ENCODE measurements at places on chromosomes 7 and 10.

DNA sequence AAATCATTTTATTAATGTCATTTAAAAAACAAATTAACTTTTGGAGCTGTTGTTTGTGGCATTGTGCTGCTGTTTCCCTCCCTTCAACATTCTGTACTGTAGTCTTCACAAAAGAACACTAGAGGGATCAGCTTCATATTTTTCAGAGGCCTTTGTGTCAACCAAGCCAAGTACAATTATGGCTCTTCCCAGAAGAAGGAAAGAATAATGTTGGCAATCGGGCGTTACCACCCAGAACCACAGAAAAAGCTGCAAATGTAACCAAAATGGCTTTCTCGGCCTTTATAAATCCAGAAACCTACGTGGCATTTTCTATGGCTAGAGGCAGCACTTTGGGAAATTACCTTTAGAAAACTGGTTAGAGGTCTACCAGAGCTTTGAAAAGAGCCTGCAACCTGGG is 98.8 kb upstream of the COL1A2 start:
- no peak for DNase-seq

DNA sequence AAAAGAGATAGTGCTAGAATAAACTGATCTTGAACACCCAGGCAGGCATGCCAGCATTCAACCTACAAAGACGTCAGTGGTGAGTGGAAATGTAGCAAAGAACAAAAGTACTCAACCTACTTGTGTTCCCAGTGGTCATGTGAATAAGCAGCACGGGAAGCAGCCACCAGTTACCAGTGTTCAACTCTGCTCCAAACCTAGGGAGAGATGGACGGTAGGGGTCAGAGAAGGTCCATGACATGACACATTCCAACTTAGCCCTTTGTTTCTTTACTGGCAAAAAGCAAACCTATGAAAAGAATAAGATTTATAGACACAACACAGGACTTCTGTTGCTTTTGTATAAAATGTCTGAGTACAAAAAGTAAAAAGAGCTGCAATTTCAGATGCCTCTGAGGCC is 511.4 kb downstream of the XPNPEP1 start:
- DNase-seq: no peak

DNA sequence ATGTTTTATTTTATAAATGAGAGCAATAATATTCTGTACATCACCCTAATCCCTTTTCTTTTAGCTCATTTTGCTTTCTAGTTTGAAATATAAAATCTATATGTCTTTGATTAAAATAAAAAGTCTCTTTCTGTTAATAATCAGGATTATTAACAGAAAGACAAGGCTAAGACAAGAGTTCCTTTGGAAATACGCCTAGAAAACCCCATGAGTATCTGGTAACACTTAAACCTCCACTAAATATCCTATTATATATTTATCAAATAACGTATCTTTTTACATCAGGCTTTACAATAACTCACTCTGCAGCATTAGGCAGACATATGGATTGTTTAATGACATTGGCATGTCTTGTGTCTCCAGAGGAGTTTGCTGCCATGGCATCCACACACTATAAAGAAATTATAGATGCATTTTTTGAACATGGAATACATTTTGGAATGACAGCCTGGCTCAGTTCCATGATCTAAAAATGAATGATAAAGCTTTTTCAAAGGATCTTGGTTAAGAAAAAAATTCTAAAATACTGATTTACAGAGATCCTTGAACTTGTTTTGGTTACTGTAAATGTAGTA is 98.7 kb downstream of the TMEM26 start:
- DNase-seq: no peak

- no peak for DNase-seq
Measured at GRCh38 chr7:112833082-112833481, 42.9 kb upstream of the TMEM168 start.

- no peak for DNase-seq
Measured at GRCh38 chr10:96374639-96374984, 15.8 kb upstream of the OPALIN start.

GRCh38 chr10:69334302-69335062 is 56.2 kb downstream of the HK1 start:
- DNase-seq: no peak

GRCh38 chr7:65397730-65398142 is 24.1 kb downstream of the ZNF92 start:
- DNase-seq: no peak

DNA sequence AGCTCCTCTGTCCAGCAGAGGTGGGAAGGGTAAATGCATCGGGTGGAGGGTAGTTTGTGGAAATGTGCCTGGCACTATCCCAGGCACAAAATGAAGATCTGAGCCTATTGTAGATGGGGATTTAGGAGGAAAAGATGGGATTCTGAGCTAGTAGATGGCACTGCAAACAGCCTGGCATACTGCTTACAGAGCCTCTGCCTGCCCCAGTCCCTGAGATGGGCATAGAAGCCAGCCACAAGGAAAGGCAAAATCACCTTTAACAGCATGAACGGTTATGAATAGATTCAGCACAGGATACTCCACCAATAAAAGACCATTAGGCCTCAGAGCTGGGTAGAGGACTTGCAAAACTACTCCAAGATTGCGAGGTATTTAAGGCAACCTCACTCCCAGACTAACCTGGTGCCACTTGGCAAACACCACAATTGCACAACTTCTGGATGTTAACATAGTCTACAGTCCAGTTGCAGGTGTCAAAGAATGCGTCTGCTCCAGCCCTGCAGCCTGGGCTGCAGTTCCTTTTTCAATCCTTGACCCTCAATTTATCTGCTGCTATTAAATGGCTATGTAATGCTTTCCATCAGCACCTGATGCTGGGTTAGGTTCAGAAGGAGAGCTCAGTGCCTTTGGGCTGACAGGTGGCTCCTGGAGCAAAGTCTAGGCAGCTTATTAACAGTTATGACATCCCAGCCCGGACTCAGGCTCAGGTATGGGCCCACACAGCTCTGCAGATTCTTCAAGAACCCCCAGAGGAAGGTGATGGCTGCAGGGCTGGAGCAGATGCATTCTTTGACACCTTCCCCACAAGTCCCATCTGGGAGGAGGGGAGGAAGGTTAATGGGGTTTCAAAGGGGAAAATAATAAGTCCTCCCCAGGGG is 34.0 kb downstream of the CDHR3 start:
- DNase-seq: no peak

- no peak for DNase-seq
Measured at GRCh38 chr10:130489891-130490290, 353.7 kb downstream of the GLRX3 start.

DNA sequence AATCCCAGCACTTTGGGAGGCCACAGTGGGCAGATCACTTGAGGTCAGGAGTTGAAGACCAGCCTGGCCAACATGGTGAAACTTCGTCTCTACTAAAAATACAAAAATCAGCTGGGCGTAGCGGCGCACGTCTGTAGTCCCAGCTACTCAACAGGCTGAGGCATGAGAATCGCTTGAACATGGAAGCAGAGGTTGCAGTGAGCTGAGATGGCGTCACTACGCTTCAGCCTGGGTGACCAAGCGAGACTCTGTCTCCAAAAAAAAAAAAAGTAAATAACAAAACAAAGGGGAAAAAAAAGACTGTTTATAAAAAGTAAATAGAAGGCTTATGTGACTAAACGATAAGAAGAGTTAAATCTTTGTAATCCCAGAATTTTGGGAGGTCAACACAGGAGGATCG is 15.0 kb upstream of the DNMBP start:
- no peak for DNase-seq

- no peak for DNase-seq
Measured at GRCh38 chr10:102347236-102347828, 48.2 kb upstream of the NFKB2 start.

- DNase-seq: no peak
Measured at GRCh38 chr7:102917436-102918353, 4.9 kb downstream of the LRRC17 start.

DNA sequence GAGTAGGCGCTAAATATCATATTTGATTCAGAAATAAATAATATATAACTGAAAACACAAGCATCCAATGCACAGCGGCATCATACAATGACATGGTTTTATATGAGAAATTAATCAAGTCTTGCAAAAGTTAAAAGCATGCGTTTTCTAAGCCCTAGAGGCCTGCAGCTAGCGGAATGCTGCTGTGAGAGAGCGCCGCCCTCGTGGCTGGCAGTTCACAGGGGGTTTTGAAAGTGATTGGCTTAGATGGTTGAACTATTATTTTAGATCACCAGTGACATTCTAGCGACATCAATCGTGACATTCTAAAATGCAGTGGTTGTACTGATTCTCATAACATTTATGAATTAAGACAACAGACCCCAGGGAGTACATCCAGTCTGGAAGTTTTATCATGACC is 235.2 kb upstream of the MGMT start:
- no peak for DNase-seq

DNA sequence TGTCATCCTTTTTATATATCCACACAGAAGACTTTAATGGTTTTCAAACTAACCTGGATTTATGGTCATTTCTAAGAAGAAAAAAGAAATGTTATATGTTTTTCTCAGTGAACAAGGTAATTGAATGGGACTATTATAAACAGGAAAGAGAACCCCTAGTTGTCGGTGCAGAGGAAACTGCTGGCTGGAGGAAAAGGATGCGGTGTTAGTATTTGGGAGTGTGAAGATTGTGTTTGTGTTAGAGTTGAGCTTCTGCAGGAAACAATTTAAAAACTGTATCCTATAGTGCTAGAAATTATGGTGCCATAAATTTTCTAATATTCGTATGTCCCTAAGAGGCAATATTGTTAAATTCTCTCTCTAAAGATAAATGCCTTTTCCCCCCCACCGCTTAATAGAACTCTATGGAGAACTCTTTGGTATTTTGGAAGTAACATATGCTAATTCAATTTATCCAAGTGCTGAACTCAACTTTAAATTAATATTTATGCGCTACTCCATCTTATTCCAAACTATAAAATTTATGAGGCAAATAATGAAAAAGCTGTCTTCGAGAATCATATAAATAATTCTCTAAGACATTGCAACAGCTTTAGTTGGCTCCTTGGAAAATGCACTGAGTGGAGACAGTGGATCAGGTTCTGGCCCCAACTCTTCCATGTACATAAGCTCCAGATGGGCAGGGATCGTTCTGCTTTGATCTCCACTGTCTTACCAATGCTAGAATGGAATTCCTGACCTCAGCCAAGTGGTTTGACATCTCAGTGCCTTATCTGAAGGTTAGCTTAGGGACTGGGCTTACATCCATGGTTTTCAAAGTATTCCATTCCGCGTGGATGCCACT is 5.6 kb downstream of the BZW2 start:
- DNase-seq: no peak

DNA sequence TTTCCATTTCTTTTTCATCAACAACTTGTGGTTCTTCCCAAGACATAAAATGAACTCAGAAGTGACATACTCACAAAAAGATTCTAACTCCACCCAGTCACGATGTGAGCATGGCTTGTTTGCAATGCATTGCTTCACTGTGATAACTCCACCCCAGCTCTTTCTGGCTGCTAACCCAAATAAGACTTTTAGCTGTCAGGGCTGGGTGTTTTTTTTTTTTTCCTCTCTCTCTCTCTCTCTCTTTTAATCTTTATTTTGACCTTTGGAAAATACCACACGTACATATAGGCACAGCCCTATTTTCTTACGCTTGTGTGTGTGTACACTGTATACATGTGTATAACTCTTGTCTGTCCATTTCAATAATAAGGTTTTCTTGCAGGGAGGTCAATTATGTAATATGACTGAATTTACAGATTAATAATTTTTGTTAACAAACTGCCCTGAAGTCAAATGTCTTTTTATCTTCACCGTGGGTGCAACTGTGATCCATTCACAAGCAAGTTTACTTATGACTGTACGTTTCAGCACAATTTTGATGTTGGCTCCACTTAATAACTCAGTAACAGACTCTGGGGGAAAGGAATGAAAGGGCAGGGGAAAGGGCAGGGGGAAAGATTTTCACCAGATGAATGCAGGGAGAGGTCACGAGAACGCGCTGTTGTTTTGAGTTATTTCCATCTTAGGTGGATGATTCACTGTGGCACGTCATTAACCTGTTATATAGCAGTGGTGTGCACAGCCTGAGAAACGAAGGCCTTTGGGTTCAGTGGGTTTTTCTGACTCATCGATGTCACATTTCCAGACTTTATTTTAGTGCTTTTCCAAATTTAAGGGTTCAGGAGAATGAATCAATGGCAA is 49.1 kb downstream of the APBB1IP start:
- no peak for DNase-seq

DNA sequence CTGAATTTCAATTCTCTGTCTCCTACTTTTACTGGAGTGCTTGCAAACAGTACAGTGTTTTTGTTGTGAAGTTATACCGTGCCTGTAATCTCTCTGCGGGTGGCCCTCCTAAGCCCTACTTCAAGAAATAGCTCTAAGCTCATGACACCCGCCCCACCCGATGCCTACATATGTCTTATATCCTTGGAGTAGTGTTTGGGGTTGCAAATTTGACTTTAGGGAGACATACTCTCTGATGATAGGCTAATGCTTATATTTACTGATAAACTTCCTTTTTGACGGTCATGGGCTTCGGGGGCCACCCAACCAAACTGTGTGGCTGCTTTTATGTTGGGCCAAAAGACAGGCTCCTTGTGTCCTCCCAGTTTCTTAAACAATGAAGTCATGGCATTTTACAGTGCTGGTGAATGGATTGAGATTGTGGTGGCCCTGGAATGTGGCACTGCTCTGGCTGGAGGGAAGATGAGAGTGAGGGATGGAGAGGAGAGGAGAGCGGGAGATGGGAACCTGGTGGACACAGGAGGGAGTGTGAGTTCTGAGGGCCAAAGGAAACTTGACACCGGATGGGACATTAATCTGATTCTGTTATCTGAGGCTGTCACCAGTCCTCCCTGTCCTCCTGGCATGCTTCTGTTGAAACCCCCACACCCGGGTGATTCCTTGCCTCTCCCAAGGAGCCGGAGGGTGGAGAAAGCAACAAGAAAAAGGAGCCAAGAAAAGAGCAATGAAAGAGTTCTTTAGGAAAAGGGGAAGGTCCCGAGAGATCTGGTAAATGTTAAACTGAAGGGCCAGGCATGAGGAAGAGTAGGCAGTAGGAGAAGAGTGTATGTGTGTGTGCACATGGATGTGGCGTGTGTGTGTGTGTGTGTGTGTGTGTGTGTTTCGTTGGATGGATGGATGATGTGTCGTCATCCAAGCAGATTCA is 113.3 kb downstream of the TCF7L2 start:
- no peak for DNase-seq

- DNase-seq: no peak
Measured at GRCh38 chr10:16996530-16996964, 133.1 kb downstream of the CUBN start.
